ENCODE measurements at places on chromosomes 1 and 21. TPM values are rescaled to one million over a fixed set of nuclear protein-coding genes. Genes with fewer than 3 reads are reported as not detected.

Gene KLHDC7A
- total RNA-seq = not detected

Gene KIF17
- total RNA-seq = not detected

- DNase-seq = no peak
Measured at GRCh38 chr1:27526569-27527222, 36.7 kb upstream of the WASF2 start.

Gene DPT
- total RNA-seq = not detected

- no peak for DNase-seq
Measured at GRCh38 chr21:29511096-29511495, 212.4 kb downstream of the BACH1 start.

Gene PRDM2
- total RNA-seq = 113 TPM

DNA sequence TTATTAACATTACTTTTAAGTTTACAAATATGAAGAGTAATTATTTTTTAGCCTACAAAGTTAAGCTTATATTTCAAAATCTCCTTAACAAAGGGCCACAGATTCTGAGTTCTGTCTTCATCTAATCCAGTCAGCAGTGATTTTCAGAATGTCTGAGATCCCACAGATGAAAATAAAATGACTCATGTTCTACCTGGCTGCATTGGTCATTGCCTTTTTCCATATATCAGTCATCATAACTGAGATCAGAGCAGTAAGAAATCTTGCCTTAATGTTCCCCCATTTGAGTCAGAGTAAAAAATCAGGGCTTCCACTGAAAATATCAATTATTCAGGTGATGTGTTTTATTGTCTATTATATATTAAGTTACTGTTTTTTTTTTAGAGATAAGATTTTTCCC is 416.1 kb downstream of the MRPL39 start:
- no peak for DNase-seq

Gene PGBD5
- total RNA-seq = not detected

Gene TRIM46
- 8.4 TPM for total RNA-seq

DNA sequence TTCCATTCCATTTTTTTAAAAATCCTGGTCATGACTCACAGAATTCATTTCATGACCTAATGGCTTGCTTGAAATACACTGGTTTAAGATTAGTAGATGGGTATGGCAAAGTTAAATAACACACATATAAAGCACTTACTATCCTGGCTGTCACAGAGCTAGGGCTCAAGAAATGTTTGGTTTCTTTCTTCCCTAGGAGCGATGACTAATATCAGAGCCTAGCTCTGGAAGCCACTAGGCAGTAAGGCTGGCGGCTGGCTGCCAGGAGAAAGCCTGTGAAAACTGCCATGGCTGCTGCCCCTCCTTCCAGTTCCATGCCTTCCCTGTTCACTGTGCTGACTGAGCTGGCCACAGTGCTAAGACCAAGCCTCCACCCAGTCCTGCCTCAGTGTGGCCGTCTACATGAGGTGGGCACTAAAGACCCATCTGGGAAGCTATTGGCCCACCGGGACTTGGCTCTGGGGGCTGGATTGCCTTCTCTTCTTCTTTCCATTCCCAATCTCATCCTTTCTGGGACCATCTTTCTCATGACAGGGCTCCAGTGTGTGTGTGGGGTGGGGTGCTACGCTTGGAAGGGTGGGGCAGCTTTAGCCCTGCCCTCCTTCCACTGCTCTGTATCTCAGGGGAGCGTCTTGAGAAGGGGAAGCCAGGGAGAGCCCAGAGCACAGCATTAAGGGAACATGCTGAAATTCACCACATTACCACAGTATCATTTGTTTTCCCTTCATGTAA is 10.8 kb upstream of the ASCL5 start:
- no peak for DNase-seq

Gene EEIG2
- total RNA-seq = 10.7 TPM

Gene UTS2
- 0.61 TPM for total RNA-seq

Gene FCRL2
- not detected for total RNA-seq

DNA sequence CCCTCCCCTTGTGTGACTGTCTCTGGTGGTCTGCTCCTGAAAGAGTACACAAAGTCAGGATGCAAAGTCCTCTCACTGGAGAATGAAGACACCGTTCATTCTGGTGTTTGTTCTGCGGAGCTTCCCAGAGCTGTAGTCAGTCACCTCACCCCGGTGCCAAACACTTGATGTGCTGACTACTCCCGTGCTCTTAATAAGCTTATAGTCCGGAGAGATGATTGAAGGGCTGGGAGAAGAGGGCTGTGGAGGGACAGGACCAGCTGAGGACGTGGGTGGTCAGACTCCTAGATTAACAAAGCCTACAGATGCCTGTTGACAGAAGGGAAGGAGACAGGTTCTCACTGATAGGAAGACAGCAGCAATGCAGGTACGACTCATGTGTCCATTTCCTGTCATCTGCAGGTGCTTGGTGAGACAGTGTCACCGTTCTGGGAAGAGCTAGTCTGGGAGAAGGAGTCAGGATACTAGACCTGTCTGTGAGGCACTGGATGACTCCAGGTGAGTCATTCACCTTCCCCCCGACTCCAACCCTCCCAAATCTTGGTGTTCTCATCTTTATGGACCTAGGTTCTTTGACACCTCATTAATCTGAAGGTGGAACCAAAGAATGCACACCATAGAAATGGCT is 40.4 kb upstream of the LRRN2 start:
- no peak for DNase-seq

Gene OR2M7
- total RNA-seq = not detected

GRCh38 chr1:201709564-201710295 is 119.2 kb upstream of the IPO9 start:
- DNase-seq = no peak

Gene NBPF10
- total RNA-seq = 2.2 TPM

GRCh38 chr1:243667133-243667532 is 182.9 kb downstream of the AKT3 start:
- DNase-seq = no peak

Gene RHCE
- not detected for total RNA-seq

Gene USP48
- total RNA-seq = 110 TPM

Gene CD1E
- total RNA-seq = not detected

DNA sequence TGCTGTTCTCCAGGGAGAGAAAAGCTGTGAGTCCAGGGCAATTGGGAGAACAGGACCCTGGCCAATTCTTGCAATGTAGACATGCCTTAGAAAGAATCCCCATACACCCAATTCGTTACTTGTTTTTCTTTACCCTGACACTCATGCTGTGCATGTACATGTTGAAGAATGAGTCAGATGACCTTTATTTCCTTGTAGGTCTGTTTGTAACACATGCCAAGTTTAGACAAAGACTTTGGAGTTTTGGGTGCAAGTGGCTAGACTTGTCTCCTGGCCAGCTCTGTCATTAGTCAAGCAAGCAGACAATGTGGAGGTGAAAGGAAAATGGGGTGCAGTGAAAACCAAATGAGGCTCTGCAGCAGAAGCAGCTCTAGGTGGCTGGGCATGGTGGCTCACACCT is 38.1 kb downstream of the GNPAT start:
- no peak for DNase-seq

- DNase-seq = peak; percentile 83
Measured at GRCh38 chr1:221439747-221440501, 302.0 kb downstream of the DUSP10 start.

Gene REG4
- total RNA-seq = 0.25 TPM

GRCh38 chr1:232274236-232274855 is 355.6 kb downstream of the SIPA1L2 start:
- DNase-seq = no peak

Gene HSPA6
- 2.4 TPM for total RNA-seq

GRCh38 chr1:96333522-96334235 is 387.9 kb upstream of the PTBP2 start:
- DNase-seq = no peak

GRCh38 chr1:97364086-97364485 is 556.7 kb downstream of the DPYD start:
- no peak for DNase-seq

DNA sequence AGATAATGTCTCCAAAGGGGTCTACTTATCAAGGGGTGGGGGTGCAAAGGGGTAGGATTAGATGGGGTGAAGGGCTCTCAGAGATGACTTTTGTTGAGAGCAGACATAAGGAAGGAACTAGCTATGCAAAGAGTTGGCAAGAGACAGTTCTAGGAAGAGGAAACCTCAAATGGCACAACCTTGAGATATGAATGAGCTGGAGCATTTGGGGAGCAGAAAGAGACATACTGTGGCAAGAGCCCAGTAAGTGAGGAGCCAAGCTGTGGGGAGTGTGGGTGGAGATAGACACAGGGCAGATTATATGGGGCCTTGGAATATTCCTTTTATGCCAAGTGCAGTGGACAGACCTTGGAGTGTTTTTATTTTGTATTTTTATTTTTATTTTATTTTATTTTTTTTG is 84.8 kb upstream of the BTG3 start:
- no peak for DNase-seq

Gene AMY2A
- not detected for total RNA-seq

All from CD4-positive, alpha-beta memory T cell (primary cell).